ENCODE measurements at places on chromosomes 1 and 21.

- no peak for DNase-seq
Observed at GRCh38 chr1:230548997-230549396, 93.3 kb upstream of the COG2 start.

GRCh38 chr1:54582566-54583306 lies 34.7 kb downstream of the ACOT11 start:
- no peak for DNase-seq

- no peak for DNase-seq
Observed at GRCh38 chr1:225354906-225355305, 72.9 kb downstream of the LBR start.

GRCh38 chr1:232676307-232676706 lies 46.4 kb upstream of the SIPA1L2 start:
- no peak for DNase-seq

GRCh38 chr1:109294481-109294880 lies 11.5 kb upstream of the PSRC1 start:
- no peak for DNase-seq

- no peak for DNase-seq
Observed at GRCh38 chr1:241596633-241597032, 43.5 kb downstream of the CHML start.

GRCh38 chr1:110426854-110427253 lies 19.4 kb upstream of the LAMTOR5 start:
- no peak for DNase-seq

DNA sequence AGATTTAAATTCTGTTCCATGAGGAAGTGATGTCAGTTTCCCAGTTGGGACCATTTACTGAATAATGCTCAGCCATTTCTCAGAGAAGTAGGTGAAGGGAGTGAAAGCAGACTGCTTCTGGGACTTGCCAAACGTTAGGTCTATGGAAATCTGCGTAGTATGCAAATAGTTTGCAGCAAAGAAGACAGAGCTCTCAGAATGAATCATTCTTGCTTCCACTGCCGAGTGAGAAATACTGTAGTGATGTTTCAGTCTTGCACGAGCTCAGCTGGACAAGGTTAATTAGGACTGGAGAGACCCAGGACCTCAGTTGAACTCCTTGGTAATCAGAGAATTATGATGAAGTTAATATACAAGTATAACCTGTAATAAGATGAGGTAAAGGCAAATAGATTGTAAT lies 317.7 kb upstream of the DAB1 start:
- DNase-seq, result no peak

DNA sequence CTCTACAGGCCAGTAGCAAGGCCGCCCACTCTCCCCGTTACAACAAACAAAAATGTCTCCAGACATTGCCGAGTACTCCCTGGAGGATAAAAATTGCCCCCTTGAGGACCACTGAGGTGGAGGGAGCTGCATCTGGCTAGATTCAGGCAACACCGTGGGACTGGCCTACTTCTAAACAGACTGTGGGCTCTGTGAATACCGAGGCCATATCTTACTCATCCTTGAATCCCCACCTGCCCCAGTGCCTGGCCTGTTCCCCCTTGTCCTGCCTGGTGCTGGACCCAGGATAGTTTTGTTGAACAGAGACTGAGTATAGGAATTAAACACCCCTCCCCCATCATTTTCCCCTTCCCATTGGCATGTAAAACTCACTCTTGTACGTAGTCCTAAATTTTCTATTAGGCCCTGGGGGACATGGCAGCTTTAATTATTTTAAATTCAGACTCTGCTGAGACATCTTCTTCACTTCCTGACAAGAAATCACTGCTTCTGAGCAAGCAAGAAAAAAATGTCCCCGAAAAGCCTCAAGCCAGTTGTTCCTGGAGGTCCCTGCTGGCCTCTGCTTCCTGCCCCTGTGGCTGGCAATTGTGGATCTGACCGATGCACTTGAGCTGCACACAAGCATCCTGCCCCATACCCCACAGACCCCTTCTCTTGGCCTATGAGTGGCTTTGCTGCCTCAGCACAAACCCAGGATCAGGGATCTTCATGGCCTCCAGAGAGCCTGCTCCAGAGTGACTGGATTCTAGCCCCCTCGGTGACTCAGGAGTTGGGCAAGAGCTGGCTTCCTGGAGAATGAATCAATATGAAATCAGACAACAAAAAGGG lies 111.0 kb downstream of the ACTL8 start:
- DNase-seq, result peak; percentile 72

GRCh38 chr1:157073944-157074685 lies 25.5 kb downstream of the ETV3L start:
- peak; percentile 67 for DNase-seq

DNA sequence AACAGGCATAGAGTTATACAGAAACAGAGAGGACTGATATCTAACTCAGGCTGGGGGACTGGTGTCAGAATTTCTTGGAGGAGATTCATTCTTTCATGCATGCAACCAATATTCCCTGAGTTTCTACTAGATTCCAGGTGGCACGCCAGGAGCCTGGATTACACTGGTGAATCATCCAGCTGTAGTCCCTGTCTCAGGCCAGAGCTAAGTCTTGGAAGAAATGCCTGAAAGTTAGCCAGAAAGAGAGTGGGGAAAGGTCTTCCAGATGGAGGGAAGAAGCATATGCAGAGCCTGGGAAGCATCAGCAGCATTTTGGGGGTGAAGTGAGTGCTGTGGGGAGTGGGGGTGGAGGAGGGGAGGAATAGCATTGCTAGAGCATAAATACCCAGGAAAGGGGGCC lies 239.1 kb downstream of the OMA1 start:
- DNase-seq, result no peak

- DNase-seq, result no peak
Observed at GRCh38 chr1:169568497-169568896, 17.8 kb downstream of the F5 start.

DNA sequence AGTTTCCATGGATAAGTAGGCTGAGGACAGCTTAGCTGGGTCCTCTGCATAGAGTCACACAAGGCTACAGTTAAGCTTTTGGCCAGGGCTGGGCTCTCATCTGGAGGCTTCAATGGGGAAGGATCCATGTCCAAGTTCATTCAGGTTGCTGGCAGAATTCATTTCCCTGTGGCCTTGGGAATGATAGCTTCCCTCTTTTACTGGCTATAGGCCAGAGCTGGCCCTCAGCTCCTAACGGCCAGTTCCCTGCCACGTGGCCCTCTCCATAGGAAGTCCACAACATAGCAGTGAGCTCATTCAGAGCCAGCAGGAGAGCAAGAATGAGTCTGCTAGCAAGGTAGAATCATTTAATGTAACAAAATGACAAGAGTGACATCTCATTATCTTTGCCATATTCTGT lies 15.1 kb upstream of the PODN start:
- DNase-seq, result no peak

DNA sequence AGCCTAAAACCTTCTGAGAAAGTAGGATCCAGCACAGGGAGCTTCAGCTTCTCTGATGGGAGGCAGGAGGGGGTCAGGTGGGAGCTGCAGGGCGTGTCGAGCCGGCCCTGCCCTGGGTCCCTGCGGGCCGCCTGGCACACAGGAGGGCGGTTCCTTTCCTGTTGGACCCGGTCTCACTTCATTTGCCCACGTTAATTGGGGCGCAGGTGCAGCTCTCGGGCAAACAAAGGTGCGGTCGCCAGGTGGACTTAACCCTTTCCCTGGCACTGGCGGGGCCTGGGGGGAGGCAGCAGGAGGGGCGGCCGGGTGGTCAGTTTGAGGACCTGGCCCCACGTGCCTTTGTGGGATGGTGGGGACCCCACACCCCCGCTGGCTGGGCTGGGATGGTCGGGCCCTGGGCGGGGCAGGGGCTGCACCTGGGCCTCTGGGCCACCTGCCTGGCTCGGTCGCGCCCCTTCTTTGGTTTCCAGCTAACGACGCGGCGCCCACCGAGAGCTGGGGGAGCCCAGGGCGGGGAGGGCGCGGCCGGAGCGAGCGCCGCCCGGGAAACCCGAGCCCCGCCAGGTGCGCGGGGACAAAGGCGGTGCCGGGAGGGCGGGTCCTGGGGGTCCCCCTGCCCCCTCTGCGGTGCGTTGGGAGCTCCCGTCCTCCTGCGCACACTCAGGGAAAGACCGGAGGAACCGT lies 20.8 kb upstream of the C1orf159 start:
- no peak for DNase-seq

DNA sequence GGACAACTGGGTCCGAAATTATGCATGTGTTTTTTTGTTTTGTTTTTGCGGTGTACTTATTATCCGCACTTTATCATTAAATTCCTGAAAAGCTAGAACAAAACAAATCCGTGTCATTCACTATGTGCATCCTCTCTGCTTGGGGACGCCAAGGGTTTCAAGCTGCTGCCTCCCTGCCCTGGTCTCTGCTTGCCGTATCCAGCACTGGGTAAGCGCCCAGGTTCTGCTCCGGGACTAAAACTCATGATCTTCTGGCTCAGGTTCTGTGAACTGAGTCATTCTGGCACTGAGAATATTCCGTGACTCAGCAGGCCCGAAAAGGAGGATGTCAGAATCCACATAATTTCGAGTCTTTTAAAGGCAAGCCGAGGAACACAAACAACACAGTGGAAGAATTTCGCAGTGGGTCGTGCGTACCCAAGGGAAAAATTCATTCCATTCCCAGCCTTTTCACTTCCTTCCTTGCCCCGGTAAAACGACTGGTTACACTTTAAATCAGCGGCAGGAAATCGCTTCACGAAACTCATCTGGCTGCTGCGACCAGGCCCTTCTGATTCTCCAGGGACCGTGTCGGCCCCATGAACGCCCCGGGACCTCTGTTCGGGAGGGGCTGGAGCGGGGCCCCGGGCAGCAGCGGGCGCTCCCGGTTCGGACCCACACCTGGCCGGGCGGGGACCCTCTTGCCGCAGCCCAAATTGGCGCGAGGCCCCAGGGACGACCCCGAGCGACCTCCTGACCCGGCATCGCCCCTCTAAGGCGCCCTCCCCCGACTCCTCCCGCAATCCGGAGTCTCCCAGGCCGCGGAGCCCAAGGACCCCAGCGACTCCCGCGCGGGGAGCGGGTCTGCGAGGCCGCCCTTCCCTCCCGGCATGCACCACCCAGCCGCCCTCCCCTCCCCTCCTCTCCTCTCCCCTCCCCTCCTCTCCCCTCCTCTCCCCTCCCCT lies 746 bp upstream of the LAMC1 start:
- DNase-seq, result peak; percentile 97

DNA sequence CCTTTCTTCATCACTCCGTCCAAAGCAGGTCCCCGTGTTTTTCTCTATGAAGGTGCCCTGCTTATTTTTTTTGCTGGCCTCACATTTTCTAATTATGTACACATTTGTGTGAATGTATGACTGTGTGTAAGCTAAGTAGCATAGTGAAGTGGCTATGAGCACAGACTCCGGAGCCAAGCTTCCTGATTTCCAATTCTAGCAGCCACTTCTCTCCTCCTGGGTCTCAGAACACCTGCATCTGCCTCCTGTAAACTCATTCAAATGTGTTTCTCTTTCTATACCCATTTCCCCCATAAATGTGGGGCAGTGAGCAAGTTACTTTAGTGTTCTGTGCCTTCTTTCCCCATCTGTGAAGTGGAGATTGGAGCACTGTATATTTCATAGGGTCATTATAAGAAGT lies 2.1 kb downstream of the SLAMF6 start:
- DNase-seq, result no peak

DNA sequence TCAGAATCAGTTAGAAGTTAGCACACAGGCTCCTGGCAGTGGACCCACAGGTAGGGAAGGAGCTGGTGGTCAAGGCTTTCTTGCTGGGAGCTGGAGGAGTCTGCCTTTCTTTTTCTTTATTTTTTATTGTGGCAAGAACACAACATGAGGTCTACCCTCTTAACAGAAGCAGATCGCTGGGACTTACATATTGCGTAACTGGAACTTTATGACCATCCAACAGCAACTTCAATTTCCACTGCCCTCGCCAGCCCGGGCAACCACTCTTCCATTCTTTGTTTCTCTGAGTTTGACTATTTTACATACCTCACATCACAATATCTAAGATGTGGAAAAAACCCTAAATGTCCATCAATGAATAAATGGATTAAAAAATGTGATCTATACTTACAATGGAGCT lies 147.8 kb upstream of the AJAP1 start:
- DNase-seq, result no peak

- DNase-seq, result no peak
Observed at GRCh38 chr1:225366018-225366417, 61.8 kb downstream of the LBR start.

DNA sequence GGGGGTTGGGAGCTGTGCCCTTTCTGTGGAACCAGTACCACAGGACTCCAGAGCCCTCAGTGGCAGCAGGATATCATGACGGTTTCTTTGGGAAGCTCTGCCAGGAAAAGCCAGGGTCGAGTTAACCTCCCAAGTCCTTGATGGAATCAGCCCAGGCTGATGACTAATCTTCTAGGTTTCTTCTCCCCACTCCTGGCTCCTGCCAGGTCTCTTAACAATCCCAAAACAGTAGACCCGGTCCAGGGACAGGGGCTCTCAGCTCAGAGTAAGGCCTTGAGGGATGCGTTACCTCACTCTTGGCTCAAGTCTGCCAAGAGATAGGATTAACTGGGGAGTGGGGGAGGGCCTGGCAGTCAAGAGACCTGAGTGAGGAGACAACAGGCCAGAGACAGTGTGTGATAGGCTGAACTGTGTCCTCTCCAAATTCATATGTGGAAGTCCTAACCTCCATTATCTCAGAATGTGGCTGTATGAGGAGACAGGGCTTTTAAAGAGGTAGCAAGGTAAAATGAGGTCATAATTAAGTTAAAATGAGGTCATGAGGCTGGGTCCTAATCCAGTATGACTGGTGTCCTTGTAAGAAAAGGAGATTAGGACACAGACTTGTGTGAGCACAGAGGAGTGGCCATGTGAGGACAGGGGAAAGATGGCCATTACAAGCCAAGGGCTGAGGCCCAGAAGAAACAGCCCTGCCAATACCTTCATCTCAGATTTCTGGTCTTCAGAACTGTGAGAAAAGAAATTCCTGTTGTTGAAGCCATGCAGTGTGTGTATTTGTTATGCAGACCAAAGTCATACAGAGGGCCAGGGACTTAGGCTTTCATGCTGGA lies 95.0 kb downstream of the BEND5 start:
- no peak for DNase-seq

DNA sequence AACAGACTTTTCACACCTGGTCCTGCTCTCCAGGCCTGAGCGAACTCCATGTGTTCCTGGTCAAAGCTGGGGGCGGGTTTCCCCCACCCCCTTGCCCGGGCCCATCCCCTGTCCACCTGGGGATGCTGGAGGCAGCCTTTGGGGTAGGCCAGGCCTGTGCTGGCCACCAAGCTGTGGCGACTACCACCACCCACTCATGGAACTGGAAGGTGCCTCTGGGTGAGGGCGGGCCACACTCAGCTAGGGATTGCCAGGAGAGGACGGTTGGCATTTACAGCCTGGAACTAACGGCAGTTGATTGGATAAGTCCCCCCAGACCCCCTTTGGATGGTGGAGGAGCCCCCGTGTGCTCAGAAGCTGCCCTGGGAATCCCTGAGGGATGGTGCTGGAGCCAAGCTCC lies 7.9 kb downstream of the S100B start:
- DNase-seq, result no peak

DNA sequence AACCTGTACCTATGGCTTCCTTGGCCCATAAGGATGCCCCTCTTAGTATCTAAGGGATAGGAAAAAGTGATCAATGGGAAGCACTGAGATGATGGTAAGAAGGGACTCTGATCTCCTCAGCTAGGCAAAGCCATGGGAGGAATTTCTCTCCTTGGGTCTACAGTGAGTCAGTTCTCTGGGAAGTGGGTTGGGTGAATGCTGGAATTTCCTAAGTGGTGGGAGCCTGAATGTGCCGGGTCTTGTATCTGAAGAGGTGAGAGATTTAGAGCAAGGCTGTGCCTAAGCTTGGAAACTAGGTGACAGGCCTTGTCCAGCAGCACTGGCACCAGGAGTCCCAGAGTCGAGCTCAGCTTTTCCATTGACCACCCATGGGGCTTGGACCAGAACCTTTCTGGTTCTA lies 96.3 kb upstream of the SLC2A1 start:
- peak; percentile 51 for DNase-seq

- DNase-seq, result peak; percentile 89
Observed at GRCh38 chr1:111222308-111223125, 5.0 kb upstream of the CHI3L2 start.

GRCh38 chr1:176733661-176734060 lies 270.7 kb downstream of the PAPPA2 start:
- DNase-seq, result no peak

All from trophoblast cell (in vitro differentiated cells and primary cell).